ENCODE measurements at places on chromosomes 11 and 22.

GRCh38 chr11:122271745-122272144 is 155.7 kb upstream of the BLID start:
- DNase-seq: no peak

GRCh38 chr22:36197514-36198146 is 4.0 kb downstream of the APOL4 start:
- no peak for DNase-seq

- DNase-seq: no peak
Observed at GRCh38 chr11:16604794-16605388, 133.6 kb upstream of the C11orf58 start.

DNA sequence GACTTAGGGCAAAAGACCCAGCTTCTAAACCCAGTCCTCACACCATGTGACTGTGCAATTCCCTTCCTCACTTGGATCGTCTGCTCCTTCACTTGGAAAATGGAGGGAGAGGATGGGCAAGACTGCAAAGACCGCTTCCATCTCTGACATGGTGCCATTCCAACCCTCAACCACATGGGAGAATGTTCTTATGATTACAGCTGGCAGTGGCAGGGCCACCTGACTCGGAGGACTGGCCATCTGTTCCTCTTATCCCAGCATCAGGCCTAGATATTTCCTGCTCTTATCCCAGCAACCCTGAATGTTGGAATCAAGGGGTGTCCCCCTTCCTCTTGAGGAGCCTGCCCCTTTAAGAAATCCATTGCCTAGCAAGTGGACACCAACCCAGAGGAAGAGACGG is 15.4 kb downstream of the DSCAML1 start:
- DNase-seq: no peak

DNA sequence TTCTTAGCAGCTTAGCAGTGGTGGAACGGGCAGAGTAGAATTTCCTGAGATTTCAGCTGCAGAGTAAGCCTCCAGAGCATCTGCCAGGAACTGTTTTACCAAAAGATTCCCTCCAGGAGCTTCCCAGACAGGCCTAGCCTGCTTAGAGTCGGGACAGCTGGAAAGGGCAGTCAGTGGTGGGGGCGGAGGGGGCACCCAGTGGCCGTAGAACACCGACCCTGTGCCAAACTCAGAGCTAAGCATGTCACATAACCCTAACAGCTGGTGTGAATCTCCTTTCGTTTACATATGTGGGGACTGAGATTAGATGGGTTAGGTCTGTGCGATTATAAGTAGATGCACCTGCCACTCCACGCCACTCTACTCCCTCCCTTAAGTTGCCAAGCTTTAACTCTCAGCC is 80.0 kb upstream of the CRTAM start:
- DNase-seq: no peak

DNA sequence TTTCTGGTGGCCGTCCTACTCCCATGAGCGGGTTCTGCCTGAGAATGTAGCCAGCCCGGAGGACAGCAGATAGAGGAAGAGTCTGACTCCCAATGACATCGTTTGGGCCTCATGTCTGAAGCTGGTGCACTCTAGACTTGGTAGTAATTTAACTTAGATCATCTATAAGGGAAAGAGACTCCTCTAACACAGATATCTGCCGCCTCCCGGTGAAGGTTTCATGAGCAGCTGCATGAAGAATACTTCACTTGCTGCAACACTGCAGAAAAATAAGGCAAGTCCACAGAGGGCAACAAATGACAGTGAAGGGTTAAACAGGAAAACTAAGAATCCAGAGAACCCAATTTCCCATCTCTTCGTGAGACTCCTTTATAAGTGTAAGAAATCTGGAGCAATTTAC is 5.9 kb upstream of the ARL2 start:
- no peak for DNase-seq

DNA sequence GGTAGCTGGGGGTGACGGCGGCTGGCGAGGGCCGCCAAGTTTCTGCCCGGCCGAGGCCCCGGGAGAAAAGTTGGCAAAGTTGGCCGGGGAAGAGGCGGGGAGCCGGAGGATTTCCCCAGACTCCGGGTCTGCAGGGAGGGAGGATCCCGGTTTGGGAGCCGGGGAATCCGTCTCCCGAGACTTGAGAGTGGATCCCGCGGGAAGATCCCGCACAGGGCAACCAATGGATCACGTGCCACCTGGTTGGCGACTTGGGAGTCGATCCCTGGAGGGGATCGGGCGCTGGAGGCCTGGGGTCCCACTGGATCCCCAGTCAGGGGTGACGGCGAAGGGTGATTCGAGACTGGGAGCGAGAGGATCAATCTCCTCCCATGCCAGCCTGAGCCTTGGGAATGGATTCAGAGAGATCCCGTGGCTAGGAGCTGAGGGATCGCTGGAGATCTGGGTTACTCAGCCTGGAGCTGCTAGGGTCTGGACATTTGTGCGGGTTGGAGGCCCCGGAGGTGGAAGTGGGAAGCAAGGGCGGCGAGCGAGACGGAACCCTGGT is 394 bp downstream of the KIAA1671 start:
- DNase-seq: peak; percentile 37

- no peak for DNase-seq
Observed at GRCh38 chr11:57255618-57256017, 18.6 kb upstream of the APLNR start.

GRCh38 chr11:19652623-19653375 is 59.8 kb upstream of the NAV2 start:
- DNase-seq: no peak

DNA sequence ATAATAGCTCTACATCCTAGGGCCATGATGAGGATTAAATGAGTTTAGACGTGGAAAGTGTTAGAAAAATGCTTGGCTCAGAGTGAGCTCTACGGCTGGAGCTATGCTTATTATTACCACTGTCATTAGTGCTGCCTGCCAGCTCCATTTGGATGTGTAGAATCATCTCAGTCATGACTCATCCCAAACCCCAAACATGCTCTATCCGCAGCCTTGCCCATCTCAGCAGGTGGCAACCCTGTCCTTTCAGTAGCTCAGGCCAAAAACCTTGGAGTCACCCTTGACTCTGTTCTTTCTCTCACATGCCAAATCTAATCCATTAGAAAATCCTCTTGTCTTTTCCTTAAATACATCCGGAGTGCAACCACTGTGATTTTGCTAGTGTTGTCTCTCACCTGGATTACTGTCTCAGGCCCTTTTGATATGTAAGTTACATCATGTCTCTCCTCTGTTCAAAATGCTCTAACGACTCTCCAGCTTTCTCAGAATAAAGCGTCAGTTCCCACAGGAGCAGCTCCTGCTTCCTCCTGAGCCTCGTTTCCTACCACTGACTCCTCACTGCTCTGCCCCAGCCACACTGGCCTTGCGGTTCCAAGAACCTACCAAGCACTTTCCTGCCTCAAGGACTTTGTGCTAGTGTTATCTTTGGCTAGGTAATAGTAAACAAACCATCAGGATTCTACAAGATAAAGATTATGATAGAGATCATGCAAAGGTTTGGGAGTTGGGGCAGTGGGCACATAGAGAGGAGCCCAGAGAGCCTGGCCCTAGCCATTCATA is 10.5 kb upstream of the CHRM1 start:
- no peak for DNase-seq

- DNase-seq: no peak
Observed at GRCh38 chr11:31237819-31238760, 131.4 kb downstream of the DCDC1 start.

- no peak for DNase-seq
Observed at GRCh38 chr11:69416762-69417698, 64.4 kb upstream of the LINC01488 start.
